ENCODE measurements at places on chromosomes 16 and 17.

GRCh38 chr17:36937959-36938565 lies 787 bp downstream of the LHX1 start:
- no peak for DNase-seq

DNA sequence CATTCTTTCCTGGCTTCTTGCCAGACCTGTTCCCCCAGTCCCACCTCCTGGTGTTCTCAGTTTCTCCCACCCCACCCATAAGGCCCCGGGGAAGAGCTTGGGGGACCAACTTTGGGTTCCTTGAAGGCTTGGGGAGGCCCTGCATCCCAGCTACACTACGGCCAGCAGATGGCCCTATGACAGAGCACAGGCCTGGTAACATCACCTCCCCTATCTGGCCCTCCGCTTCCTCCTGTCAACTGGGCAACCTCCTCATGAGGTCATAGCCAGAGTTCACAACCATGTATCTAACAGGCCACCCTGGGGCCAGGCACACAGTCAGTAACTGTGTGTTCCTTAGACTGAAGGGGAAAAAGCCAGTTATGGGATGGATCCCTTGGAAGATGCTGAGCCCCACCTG lies 31.4 kb downstream of the MYO15A start:
- DNase-seq, result no peak

DNA sequence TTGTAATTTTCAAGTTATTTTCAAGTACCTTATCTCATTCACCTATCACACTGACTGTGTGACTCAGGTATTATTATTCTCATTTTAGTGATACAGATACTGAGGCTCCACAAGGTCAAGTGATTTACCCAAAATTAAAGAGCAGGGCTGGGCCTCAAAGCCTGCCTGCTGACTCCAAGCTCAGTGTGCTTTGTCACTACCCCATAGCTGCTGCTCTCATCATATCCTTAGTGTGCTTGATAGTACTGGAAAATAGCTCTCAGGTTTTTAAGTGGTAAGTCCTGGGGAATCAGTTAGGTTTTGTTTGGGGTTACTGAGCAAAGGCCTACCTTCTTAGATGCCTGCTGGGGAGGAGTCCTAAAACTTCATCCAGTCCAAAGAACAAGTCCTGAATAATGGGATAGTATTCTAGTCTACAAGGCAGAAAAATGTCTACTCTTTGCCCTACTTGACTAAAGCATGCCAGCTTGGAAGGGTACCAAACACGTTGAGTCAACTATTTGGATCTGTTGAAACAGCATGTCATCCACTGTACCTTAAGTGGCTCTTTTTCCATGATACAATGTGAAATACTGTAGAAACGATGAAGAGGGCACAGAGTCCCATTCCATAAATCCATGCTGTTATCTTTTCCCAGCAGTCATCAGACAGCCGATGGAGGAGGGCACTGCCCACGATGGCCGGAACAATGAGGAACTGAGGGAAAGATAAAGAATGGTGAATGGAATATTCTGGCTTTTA lies 10.7 kb downstream of the MMD start:
- no peak for DNase-seq

- no peak for DNase-seq
Measured at GRCh38 chr17:13635951-13636350, 34.2 kb upstream of the HS3ST3A1 start.

DNA sequence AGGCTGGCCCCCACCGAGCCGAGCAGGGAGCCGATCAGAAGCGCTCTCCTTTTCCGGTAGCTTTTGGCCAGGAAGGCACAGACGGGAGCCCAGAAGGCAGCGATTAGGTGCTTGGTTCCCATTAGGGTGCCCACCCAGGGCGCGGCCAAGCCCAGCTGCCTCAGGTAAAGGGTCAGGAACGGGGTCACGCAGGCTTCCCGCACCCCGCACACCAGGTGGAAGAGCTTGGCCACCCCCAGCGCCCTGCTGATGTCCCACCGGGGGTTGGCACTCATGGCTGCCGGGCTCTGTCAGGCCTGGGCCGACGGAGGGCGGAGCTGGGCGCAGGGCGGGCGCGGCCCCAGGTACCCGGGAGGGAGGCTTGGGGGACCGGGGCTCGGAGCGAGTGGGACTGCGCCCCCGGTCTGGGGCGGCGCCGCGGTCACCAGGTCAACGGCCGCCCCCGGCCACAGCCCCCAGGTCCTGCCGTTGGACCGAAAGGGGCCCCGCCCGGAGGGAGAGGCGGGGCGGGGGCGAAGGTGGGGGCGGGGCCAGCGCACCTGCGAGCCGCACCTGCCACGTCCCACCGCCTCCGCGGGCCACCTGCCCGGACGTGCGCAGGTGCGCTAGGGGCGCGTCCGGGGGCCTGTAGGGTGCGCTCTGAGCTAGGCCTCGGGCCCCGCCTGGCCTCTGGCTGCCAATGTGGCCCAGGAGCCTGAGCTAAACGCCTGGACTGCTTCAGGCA lies at the start of gene MFSD6L:
Gene MFSD6L, minus strand, starts transcription at position 520 of the 724 bp plus-strand sequence. Its CDS starts 245 bp downstream, at position 275.
- DNase-seq, result peak; percentile 69

- no peak for DNase-seq
Measured at GRCh38 chr17:62963296-62963695, 2.7 kb upstream of the TANC2 start.

DNA sequence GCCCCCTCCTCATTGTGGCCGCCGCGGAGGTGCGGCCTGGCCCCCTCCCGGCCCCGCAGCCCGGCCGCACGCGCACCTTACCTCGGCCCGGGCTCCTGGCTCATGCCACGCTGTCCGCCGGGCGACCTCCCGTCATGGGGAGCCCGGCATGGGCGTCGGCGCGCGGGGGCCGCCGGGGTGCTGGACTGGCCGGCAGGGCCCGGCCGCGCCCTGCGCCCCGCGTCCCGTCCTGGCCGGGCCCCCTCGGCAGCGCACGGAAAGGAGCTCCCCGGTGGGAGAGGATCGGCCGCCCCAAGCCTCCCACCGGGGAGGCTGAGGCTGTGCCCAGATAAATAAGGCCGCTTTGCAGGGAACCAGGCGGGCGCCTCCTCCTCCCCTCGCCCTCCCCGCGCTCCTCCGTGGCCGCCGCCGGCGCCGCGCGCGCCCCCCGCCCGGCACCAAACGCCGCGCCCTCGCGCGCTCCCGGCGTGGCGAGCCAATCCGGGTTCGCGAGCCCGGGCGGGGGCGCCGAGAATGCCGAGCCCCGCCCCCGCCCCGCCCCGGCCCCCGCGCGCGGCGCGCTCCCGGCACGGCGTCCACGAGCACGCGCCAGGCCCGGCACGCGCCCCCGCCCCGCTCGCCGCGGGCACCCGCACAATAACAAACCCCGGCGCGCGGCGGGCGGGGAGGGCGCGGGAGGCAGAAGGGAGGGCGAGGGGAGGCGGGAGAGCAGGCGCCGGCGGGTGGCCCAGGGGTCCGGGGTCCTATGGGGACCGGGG lies at the start of gene FBXL16:
Gene FBXL16, minus strand, starts transcription at position 371 of the 758 bp plus-strand sequence. CDS start 8,396 bp downstream, outside the sequence.
- no peak for DNase-seq

DNA sequence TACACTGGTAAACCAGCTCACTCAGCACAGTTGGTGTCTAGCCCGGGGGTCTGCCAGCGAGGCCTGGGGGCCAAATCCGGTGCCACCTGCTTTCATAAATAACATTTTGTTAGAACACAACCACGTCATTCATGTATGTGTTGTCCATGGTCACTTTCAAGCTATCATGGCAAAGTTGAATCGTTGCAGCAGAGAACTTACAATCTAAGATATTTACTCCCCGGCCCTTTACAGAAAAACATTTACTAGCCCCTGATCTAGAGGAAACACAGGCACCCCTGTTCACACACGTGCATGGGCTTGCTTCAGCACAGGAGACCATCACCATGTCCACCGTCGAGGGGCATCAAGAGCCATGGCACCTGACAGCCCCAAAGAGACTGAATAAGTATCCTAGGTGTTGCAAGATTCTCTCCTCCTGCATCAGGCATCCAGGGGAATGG lies 111.4 kb upstream of the DNAH9 start:
- DNase-seq, result peak; percentile 62

- no peak for DNase-seq
Measured at GRCh38 chr17:59561042-59561441, 4.4 kb upstream of the DHX40 start.

GRCh38 chr16:49590166-49590871 lies 216.7 kb downstream of the C16orf78 start:
- DNase-seq, result peak; percentile 43

GRCh38 chr16:88634994-88635670 lies 3.2 kb upstream of the IL17C start:
- no peak for DNase-seq

DNA sequence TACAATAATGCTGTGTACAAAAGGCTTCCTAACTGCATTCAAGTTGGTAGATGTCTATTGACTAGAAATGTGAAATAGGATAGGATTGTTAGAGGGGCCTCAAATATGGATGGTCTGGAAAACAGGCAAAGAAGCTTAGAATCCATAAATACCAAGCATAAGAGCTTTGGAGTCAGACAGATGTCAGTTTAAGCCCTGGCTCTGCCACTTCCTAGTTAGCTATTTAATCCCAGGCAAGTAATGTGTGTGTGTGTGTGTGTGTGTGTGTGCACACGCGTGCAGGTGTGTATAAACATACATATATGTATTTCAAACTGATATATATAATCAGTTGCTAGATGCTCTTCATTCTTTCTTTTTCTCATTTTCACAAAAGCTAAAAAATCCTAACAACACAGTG lies 66.7 kb downstream of the MMD start:
- DNase-seq, result no peak

DNA sequence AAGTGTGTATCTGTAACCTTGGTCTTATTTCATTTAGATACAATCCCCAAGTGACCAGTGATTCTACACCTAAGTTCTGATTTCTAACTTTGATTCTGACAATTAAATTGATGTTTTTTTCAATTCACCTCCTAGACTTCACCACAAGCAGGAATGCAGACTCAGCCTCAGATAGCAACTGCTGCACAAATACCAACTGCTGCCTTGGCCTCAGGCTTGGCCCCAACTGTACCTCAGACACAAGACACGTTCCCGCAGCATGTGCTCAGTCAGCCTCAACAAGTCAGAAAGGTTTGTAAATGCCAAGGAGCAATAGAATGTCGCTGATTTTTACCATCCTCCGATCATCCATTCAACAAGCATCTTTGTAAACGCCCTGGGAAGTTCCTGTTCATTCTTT lies 177.7 kb downstream of the MRTFB start:
- no peak for DNase-seq

DNA sequence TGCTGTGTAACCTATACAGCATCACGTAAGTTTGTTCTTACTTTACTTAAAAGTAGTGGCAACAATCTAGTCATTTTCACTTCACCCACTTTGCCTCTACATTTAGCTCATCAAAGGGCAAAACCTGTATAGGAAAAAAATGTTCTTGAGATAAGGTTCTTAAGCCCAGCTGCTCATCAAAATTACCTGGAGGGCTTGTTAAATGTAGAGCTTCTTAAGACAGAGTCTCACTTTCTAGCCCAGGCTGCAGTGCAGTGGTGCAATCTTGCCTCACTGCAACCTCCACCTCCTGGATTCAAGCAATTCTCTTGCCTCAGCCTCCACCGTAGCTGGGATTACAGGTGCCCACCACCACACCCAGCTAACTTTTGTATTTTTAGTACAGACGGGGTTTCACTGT lies 38.2 kb upstream of the TMEM97 start:
- DNase-seq, result no peak

DNA sequence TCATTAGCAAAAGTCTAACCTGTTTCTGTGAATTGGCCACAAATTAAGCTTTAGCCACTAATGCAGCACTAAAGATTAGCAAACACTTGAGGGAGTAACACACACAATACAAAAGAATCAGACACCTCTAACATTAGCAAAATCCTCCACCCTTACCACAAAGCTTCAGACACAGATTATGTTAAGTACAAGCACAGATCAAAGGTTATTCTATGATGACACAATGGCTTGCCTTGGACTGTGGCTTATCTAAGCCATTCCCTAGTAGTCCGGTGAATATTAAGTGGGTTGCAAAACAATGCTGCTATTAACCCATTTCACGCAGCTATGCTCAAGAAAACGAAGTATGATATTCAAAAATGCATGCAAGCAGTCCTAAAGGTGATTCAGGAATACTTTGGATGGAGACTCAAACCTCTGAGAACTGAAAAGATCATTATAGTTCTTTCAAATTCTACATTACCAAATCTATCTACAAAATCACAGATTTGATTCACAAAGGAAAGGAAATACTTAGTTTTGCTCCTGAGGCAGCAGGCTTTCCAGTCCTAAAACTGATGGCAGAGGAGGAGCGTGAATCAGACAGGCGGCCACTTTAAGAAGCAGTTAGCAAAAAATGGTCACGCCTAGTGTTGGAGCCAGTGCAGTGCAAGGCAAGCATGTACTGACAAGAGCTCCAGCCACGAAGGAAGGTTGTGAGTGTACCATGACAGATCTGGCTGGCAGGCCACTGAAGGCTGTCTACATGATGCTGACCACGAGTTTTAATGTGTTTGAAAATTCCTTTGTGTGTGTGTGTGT lies 67.2 kb downstream of the PARN start:
- DNase-seq, result no peak

GRCh38 chr17:77315551-77316190 lies 174.9 kb downstream of the SEC14L1 start:
- DNase-seq, result no peak

GRCh38 chr16:11670171-11671131 lies 2.2 kb downstream of the SNN start:
- DNase-seq, result no peak

- DNase-seq, result no peak
Measured at GRCh38 chr17:76670020-76670717, 26.6 kb upstream of the ST6GALNAC1 start.

DNA sequence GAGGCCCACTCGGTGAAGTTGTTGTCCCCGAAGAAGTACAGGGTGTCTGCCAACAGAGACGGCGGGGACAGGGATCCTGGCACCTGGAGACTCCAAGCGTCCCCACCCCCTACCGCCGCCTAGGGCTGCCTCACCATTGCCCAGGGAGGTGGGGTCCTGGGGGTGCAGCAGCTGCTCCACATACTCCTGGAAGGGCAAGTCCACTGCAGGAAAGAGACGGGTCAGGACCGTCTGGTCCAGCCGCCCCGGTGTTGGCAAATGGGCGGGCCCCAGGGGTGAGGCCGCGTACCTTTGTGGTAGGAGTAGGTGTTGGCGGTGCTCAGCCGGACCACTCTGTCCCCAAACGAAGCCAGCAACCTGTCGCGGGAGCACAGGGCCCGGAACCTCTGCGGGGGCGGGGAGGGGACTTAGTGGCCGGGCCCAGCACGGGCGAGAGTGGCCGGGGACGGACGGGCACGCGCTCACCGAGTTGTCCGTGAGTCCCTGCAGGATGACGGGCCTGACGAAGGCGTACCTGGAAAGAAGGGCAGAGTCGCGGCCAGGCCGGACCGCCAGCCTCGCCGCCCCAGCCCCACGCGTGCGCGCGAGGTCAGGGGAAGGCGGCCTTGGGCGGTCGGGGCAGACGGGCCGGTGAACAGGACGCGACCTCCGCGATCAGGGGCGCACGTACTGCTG lies 601 bp downstream of the JMJD8 start:
- no peak for DNase-seq

DNA sequence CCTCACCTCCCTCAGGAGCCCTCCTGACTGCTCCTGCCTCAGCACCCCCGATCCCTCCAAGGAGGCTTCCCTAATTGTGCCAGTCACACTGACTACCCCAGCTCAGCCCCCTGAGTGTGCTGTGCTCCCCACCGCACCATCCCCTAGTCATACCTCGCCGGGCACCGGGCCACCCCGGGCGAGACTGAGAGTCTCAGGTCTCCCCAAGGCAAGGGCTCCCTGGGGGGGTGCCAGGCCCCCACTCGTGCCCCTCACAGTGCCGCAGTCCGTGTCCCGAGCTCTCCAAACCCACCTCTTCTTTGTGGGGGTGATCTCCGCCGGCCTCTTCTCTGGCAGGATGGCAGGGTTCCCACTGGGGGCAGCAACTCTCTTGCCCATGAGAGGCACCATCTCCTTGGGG lies 3.2 kb downstream of the TRPV3 start:
- DNase-seq, result peak; percentile 45

Data from ecto neural progenitor cell (in vitro differentiated cells).